ENCODE measurements at places on chromosomes 3 and 15.

DNA sequence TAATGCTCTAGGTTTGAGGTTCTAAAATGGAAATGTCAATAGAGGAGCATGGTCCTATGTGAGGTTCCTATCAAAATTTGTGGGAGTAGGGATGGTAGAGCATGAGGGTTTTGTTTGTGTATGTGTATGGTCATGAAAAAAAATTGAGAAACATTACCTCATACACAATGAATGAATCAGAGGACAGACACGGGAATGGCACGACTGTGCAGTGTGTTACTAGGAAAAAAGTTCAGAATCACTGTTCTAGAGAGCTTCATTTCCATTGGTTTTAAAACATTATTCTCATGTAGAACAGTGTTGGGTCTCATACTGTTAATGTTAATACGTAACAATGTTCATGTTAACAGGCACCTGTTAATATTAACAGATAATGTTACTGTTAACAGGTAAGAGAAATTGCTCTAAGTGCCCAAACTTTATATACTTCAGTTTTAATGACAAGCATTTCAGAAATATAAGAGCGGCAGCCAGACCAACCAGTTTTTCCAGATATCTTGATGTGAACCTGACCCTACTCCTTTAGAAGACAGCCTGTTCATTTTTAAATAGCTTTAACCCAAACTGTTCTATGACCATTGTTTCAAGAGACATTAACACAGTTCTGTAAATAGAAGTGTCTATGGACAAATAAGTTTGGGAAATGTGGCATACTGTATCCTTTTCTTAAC lies 48.0 kb downstream of the SLC15A2 start:
- no peak for DNase-seq

DNA sequence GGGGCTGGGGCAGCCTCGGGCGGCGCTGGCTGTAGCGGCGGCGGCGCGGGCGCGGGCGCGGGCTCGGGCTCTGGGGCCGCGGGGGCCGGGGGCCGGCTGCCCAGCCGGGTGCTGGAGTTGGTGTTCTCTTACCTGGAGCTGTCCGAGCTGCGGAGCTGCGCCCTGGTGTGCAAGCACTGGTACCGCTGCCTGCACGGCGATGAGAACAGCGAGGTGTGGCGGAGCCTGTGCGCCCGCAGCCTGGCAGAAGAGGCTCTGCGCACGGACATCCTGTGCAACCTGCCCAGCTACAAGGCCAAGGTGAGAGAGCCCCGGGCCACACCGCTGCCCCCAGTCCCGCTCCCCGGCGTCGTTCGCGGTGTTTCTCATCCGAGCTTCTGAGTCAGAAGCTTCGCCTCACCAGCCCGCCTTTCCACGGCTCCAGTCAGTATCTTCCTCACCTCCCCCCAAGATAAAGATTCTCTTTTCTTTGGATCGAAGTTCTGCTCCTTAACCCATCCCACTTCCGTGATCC lies 600 bp downstream of the FBXO45 start:
- peak; percentile 69 for DNase-seq

DNA sequence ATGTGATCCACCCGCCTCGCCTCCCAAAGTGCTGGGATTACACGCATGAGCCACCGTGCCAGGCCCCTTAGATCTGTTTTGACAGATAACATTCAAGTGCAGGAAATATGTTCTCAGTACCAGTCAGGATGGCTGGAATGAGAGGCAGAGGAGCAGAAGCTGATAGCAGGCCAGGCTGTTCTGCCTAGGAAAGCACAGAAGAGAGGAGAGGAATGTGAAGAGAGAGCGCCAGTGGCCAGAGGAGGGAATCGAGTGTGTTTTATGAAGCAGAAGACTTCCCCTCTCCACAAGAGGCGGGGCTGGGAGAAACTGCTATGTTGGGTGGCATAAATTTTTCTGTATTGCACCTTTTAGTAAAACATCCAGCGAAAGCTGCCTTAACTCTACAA lies 32.0 kb upstream of the RYK start:
- peak; percentile 18 for DNase-seq

GRCh38 chr15:58755350-58755749 lies 5.8 kb upstream of the ADAM10 start:
- no peak for DNase-seq

DNA sequence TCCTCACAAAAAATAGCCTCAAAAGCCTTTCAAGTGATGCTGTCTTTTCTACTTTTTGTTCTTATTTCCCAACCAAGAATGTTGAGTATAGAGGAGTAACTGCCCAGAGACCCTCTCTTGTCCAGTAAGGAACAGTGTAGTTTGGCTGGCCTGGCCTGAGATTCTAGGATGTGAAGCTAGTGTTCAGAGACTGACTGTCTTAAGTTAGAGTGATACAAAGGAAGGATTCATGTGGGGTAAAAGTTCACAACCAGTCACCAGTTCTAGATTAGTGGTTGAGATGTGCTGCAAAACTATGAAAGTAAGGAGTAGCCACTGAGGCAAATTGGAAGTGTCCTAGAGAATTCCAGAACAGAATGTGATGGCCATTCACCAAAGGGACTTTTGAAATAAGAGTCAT lies 49.1 kb downstream of the RSRC1 start:
- no peak for DNase-seq

DNA sequence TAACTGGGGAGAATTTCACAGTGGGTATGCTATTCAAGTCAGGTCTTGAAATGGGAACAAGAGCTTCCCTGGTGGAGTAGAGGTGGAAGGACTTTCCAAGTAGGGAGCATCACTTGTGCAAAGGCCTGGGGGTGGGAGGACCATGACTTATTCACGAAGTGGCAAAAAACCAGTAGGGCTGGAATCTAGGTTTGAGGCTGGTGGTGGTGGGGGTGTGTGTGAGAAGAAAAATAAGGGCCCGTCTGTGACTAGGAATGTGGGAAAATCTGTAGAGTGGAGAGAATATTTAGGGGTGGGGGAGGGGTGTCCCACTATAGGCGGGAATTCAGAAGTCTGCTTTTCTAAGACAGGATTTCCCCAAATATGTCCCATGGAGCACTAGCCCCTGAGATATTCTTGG lies 271.9 kb upstream of the TBL1XR1 start:
- no peak for DNase-seq

Data from astrocyte of the hippocampus (primary cell).